T-helper 1 cell (primary cell): ENCODE measurements at places on chromosomes 16 and 17.

- DNase-seq: no peak
These were observed 79.9 kb downstream of the NCOR1 start for GRCh38 chr17:16135461-16135860.

- no peak for DNase-seq
These were observed 488.9 kb downstream of the SHISA9 start for GRCh38 chr16:13390093-13390985.

DNA sequence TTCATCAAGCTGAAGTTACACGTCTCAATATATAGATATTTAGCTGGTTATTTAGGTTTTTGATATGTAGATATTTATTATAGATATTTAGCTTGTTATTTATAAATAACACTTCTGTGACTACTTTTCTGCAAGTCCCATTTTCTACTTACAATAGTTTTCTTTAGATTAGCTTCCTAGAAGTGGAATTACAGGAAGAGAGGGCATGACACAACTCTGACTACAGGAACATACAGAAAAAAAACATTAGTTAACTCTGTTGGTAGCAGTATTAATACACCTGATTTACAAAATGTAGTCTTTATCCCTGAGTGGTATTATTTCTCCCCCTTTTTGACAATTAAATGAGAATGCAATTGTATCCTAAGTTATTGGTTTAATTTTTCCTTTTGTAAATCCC lies 21.2 kb upstream of the CCL1 start:
- DNase-seq: no peak

- DNase-seq: no peak
These were observed 430.3 kb upstream of the GOT2 start for GRCh38 chr16:59164461-59164860.

DNA sequence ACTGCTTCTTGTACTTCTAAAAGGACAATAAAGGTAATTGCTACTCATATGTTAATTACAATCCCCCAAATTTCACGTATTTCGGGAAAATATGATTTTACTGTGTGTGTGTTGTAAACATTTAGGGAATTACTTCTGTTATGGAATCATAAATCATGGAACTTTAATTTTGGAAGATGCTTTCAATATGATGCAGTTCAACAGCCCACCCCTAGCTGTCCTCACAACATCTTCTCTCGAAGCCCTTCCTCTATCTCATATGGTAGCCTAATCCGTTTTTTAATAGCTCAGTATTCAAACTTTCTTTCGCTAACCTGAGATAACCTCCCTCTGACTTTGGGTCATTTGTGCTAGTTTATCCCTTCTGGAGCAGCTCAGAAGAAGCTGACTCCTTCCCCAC lies 78.4 kb downstream of the ANKFN1 start:
- DNase-seq: no peak

- no peak for DNase-seq
These were observed 159.7 kb upstream of the TBX2 start for GRCh38 chr17:61239953-61240352.

- no peak for DNase-seq
These were observed 25.8 kb downstream of the TTYH2 start for GRCh38 chr17:74239172-74239571.

DNA sequence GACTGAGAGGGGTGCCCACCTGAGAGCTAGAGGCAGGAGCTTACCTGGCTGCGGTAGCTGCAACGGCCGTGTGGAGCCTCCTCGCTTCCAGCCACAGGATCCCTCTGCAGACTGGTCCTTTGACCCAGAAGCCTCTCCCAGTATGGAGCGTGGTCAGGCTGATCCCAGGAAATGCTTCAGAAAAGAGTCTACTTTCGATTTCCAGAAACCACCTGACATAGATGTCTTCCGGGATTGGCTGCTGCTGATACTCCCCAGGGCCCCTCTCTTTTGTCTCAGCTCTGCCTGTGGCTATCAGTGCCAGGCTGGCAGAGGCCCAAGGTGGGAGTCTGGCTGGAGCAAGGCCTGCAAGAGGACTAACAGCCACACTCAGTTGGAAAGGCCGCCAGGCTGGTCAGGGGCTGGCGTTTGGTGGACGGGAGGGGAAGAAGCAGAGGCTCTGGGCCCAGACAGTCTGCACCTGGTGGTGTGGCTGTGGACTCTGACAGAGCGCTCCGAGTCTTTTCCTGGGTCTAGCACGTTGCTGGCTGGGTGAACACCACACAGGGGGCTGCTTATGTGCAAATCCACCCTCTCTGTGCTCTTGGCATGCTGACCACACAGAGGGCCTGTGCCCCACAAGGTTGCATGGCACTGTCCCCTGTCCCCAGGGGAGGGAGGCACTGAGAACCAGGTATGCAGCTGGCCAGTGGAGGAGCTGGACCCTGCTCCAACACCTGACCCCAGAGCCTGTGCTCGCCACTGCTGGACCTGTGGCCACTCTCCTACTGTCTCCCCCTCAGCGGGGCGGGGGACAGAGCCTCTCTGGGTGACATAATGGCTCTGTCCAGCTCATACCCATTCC lies at the start of gene LGALS3BP:
Gene LGALS3BP, minus strand, starts transcription at position 144 of the 844 bp plus-strand sequence. CDS start 2,732 bp downstream, outside the sequence.
- DNase-seq: peak; percentile 20

DNA sequence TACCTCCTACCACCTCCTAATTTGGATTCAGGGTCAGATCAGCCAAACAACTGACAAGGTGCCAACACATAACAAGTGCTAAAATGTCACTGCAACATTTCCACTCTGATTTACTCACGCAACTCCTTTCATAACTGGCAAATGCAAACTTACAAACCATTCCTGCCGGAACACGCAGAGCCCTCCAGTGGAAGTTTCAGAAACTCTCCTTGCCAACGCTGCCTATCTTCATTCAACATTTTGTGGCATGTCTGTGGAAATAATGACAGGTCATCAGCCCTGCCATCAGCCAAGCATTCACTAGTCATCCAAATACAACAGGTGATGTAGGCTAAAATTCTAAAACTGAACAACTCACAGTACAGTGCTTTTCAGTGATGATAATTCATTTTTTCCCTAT lies 37.7 kb upstream of the OR3A1 start:
- DNase-seq: no peak

DNA sequence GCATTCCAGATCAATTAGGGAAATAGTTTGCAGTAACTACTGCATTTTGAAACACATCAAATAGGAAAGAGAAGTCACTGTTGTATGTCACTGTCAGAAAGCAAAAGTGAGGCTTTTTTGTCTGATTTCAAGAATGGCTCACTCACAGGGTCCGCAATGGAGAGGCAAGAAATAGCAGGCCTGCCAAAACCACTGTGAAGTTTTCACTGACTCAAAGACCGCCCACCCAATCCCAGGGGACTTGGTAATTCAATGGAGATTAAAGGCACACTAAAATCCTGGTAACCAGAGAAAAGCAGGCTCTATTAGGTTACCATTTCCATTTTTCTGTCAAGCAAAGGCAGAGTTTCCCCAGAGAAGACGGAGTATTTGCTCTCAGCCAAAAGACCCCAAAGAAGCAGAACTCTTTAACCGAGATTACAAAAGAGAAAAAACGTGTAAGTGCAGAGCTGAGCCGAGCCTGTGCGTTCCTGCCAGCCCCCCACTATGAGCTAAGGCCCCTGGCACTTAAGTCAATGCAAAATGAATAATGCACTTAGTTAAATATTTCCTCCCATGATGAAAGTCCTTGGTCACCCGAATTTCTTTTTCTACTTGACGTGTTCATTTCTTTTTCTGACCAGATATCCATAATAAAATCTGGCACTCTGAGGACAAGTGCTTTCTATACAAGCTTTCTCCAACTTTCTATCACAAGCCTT lies 57.0 kb downstream of the FOXL1 start:
- DNase-seq: no peak

DNA sequence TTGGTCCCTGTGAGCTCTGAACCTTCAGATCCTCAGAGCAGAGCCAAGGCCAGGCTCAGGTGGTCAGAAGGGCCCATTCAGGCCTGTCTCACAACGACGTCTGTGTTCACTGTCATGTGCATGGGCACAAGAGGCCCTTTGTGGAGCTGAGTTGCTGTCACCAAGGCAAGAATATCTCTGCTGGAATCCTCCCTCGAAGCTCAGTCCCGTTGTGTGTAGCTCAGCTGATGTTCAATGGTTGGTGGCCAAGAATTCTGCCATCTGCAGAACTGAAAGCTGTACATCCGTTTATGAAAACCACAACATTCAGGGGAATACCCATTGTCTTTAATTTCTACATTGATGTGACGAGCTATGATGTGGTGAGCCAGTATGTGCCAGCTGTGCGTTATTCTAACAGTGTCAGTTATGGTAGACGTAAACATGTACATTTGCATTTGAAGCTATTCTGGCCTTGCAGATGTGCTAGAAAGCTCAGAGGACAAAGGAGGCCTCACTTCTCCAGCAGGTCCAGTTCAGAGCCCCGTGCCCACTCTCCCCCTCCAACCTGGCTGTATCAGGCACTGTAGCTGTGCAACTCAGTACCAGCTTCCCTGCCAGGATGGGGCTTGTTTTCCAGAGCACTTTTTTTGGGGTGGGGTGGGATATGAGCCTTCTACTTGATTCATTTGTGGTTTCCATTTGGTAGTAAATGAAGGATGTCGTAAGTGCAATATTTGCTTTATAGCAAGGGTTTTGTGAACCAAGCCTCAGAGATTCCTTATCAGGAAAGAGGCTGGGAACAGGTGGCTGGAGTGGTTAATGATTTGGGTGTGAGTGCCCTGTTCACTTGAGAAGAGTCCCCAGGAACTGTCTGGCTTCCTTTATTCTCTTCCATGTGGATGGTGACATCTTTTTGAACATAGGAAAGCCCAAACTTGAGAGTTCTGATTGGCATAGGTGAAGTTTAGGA lies 56.1 kb downstream of the B9D1 start:
- peak; percentile 10 for DNase-seq

GRCh38 chr17:2264067-2264860 lies 39.3 kb downstream of the SMG6 start:
- no peak for DNase-seq

- no peak for DNase-seq
These were observed 206.8 kb downstream of the CA10 start for GRCh38 chr17:51951741-51952140.

DNA sequence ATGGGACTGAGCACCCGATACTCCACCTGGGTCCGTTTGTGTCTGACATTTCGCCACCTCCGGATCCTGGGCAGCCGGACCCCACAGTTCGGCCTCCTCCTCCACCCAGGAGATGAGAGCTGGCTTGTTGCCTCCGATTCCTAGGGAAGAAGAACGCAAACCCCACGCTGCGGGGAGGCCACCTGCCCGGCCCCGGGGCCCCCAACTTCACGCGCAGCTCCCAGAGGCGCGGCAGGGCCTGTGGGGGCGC lies 542 bp downstream of the ZNF764 start:
- no peak for DNase-seq

DNA sequence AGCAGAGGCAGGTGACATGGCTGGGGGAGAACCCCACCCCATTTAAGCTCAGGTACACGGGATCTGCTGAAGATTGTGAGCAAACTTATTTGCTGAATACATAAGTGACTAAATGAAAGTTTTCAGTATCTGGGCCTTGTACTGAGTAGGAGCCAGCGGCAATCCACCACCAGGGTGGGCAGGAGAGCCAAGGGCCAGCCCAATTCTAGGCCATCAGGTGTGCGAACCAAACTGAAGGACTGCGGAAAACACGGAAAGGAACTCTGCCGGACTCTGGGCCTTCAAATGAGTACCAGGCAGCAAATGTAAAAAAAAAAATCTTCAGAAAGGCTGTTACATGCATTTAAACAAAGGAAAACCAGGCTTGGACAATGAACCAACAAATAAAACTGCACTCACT lies 19.7 kb downstream of the ARHGAP17 start:
- no peak for DNase-seq

GRCh38 chr16:15856901-15857698 lies at the start of gene MYH11:
Gene MYH11, minus strand, starts transcription at chr16:15857028. Its CDS starts 18,776 bp downstream, at chr16:15838252.
- DNase-seq: no peak

DNA sequence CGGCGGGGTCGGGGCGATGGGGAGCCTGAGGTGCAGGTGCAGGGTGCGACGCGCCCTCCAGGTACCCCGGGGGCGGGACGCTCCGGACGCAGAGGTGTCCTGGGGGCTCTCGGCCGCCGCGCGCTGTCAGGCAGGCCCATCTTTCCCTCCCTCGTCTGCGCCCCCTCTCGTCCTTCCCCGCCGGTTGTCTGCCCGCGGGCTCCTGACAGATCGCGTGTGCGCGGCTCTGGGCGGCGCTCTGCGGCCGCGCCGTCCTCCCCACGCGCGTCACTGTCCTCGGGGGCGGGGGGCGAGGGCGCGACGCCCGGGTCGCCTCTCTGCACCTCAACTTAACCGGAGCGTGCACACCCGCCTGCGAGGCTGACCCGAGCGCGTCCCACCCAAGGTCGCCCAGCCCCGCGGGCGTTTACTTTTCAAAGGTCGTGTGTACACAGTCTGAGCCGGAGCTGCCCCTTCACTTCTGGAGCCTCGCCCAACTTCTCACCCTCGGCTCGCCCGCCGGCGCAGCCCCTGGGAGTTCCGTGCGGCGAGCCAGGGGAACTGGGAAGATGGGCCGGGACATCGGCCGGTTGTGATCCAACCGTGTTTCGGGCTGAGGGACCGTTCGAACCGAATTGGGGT lies 512 bp downstream of the AKAP1 start:
- DNase-seq: peak; percentile 39

- no peak for DNase-seq
These were observed 2.7 kb downstream of the RUSF1 start for GRCh38 chr16:31505483-31505882.

- DNase-seq: no peak
These were observed 361.8 kb upstream of the CDH5 start for GRCh38 chr16:66004699-66005098.

DNA sequence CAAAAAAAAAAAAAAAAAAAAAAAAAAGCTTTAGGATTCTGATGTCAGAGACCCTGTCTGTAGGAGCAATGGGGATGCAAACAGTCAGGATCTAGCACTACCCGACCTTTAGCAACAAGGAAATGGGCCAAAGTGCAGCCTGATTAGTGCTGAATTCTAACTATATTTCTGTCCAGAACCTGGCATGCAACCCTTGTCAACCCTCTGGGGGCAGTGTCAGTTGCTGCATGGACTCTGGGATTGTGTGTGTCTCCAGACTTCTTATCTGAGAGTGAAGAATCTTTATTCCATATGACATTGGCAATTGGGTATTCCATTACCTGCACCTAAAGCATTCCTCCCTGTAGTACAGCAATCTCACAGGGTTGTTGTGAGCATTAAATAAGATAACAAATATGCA lies 120.3 kb upstream of the CRHR1 start:
- no peak for DNase-seq

DNA sequence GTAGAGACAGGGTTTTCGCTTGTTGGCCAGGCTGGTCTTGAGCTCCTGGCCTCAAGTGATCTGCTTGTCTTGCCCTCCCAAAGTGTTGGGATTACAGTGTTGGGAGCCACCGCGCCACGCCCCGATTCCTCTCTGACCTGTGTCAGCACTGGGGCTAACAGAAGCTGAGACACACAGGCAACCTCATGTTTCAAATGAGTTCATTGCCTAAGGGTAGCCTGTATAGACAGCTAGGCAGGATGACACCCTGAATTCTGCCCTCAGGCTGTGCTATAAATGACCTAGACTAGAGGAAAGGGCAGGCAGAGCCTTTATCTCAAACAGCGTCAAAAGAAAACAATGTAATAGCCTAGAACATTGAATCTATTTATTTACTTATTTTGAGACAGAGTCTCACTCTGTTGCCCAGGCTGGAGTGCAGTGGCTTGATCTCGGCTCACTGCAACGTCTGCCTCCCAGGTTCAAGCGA lies 2.3 kb upstream of the CDK3 start:
- DNase-seq: no peak
